Naive B cell (primary cell): ENCODE measurements at places on chromosomes 4 and X.

- DNase-seq = no peak
These were observed 773 bp upstream of the ITM2A start for GRCh38 chrX:79367907-79368306.

DNA sequence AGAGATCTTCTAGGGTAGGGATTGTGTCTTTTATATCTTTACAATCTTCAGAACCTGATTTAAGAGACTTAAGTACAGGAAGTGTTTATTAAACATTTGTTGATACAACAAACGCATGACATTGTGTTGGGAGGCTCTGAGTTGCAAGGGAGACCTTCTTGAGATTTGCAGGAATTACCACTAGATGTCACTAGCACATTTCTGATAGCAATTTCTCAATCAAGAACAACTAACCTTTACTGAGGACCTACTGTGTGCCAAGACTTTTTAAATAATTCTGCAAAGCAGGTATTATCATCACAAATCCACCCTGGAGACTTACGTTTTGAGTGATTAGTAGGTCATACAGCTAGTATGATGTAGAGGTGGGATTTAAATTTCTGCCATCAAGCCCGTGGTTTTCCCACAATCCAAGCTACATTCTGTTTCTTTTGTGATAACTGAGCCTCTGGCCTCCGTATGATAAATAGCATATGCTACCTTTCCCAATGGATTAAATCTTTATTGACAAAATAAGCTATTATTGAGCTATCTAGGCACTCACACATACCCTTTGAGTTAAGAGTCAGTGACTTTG is 986.0 kb downstream of the CCSER1 start:
- DNase-seq = no peak

DNA sequence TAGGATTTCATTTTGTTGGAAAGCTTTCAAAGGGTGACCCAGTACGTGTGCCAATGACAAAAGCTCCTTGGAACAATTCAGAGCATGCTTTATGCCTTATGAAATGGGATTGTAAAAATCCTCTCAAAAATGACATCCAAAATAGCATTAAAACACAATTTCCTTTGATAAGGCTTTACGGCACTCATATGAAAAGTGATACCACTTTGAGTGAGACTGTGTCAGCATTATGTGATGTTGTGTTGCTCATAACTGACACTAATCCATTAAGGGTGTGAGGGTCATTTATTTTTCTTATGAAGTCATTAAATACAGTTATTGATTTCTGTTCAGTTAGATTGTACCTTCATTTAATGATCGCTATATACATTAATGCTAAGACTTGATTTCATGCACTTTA is 250.2 kb downstream of the TENM3 start:
- DNase-seq = no peak

- DNase-seq = no peak
These were observed 16.3 kb downstream of the SULT1B1 start for GRCh38 chr4:69744157-69744478.

DNA sequence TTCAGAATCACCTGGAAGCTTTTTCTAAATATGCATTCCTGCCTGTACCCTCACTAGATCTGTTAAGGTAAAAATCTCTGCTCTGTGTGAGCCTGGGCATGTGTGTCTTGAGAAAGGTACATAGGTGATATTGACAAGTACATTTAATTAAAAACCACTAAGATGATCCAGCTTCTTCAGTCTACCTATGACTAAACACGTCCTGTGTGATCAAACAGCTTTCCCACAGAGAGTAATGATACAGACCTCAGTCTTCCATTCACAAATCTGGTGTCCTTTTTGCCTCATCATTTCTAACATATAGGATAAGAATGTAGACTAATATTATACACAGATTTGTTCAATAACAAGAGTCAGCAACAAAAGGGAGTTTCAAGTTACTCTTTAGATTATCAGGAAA is 42.6 kb downstream of the GALNT7 start:
- DNase-seq = no peak
